ENCODE measurements at places on chromosomes 5 and 9.

DNA sequence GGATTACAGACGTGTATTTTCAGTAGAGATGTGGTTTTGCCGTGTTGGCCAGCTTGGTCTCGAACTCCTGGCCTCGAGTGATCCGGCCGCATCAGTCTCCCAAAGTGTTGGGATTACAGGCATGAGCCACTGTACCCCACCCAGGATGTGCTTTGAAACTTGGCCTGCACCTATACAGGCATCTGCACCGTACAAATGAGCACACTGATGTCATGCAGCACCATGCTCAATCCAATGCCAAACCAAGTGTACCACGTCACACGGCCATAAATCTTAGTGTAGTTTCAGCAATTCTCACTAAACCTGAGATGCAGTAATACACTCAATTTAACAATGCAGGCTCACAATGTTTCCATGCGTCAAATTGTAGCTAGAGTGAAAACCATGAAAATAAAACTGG lies 6.3 kb downstream of the NSUN2 start:
- no peak for DNase-seq

- DNase-seq: no peak
These were observed 51.5 kb upstream of the MEF2C start for GRCh38 chr5:88934439-88934838.

- no peak for DNase-seq
These were observed 89.3 kb downstream of the SEMA5A start for GRCh38 chr5:9456435-9457042.

GRCh38 chr9:116643691-116644090 lies 43.4 kb upstream of the TRIM32 start:
- DNase-seq: no peak

GRCh38 chr9:128101231-128101661 lies 26.3 kb downstream of the PTGES2 start:
- no peak for DNase-seq
